ENCODE measurements at places on chromosomes 1 and 21.

GRCh38 chr21:45971616-45972352 lies 9.8 kb upstream of the COL6A1 start:
- DNase-seq = no peak

- no peak for DNase-seq
These were observed 94.2 kb downstream of the KCNK1 start for GRCh38 chr1:233707880-233708815.

- no peak for DNase-seq
These were observed 220.3 kb upstream of the FGGY start for GRCh38 chr1:59076612-59077011.

DNA sequence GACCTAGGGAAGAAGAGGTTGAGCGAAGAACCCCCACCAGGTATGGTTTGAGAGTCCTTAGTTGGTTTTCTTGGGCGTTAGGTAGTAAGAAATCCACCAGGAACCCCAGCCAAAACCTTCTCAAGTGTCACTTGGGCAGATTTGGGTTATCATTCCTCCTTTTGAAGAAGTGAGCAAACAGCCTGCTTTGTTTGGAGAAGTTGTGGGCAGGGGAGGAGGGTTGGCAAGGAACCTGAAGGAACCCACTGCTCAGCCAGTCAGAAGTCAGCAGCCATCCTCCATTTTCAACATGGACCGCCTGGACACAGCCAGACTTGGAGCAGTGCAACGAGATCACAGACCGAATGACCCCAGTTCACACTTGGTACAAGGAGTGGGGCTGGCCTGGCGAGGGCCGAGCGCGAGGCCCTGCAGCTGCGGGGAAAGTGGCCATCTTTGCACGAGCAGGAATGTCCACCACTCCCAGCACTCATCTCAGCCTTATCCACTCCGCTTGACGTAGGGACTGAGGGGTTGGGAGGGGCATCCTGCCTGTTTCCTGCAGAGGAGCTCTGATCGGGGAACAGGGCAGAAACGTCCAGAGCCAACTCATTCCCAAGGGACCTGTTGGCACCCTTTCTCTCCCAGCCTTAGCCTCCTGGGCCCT lies 7.2 kb downstream of the ADPRS start:
- no peak for DNase-seq

- DNase-seq = no peak
These were observed 5.0 kb downstream of the ACTN2 start for GRCh38 chr1:236691348-236691747.

GRCh38 chr1:92964998-92965397 lies 3.7 kb upstream of the DIPK1A start:
- no peak for DNase-seq

GRCh38 chr1:247376659-247377058 lies 39.3 kb upstream of the NLRP3 start:
- DNase-seq = no peak

DNA sequence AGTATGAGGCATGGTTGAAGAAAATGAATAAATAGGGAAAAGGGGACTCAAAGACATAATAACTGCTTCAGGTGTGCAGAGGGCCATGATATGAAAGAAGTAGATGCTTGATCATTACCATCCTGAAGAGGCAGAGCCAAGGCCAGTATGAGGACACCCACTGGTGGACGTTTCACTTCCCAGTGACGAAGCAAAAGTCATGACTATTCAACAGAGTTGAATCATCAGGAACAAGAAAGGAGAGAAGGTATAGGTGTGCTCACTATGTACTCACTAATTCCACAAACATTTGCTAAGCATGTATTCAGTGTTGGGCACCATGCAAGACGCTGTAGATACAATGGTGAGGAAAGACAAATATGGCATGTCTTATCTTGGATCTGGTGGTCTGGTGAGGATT lies 319.2 kb upstream of the RUNX1 start:
- DNase-seq = no peak

DNA sequence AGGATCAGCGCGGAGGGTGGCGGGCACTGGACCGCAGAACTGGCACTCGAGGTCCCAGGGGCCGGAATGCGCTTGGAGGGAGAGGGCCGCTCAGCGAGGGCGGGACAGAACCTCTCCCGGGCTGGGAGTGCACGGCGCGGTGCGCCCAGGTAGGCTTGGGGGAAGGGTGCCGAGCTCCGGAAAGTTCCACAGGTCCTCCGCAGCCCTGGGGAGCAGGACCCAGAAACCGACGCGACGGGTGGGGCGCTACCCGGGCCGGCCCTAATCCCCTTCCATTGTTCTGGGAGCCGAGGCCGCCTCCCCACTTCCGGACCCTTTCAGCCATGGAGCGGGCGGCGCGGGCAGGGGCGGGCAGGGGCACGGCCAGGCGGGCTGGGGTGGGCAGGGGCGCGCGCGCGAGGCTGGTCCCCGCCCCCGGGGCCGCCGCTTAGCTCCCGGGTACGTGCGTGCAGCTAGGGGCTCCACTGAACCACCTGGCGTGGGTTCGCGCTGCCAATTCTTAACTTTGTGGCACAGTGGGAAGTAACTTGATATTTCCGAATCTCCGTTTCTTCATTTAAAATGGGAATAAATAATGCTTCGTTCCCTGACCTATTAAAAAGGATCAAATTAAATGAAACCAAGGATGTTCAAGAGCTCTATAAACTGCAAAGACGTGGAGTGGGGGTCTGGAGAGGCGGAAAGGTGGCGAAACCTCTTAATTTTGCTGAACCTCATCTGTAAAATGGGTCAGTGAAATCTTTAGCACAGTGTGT lies 20.7 kb downstream of the LGR6 start:
- no peak for DNase-seq

DNA sequence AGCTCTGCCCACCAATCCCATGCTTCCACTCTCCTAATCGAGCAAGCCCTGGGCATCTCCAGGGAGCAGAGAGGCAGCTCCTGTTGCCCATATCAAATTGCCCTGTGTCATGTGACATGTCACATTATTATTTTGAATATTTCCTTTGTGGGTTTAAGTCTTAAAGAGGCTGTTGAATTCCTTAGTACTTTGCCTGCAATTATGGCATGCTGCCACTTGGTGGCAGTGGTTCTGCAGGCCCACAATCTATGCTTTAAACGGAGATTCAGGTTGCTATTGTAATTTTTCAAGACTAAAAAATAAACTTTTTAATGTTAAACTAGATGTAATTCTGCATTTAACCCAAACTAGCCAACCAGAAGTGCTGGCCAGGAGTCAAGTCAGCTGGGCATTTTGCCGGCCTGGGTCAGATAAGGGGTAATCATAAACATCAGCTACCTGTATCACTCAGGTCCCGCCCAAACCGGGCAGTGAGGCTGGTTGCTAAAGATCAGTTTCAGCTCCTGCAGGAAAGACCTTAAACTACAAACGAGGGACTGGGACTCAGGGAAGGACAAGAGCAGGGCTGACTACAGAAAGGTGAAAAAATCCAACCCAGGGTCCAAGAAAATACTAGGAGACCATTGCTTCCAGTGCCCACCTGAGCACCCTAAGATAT lies 37.3 kb upstream of the ARHGEF16 start:
- no peak for DNase-seq

DNA sequence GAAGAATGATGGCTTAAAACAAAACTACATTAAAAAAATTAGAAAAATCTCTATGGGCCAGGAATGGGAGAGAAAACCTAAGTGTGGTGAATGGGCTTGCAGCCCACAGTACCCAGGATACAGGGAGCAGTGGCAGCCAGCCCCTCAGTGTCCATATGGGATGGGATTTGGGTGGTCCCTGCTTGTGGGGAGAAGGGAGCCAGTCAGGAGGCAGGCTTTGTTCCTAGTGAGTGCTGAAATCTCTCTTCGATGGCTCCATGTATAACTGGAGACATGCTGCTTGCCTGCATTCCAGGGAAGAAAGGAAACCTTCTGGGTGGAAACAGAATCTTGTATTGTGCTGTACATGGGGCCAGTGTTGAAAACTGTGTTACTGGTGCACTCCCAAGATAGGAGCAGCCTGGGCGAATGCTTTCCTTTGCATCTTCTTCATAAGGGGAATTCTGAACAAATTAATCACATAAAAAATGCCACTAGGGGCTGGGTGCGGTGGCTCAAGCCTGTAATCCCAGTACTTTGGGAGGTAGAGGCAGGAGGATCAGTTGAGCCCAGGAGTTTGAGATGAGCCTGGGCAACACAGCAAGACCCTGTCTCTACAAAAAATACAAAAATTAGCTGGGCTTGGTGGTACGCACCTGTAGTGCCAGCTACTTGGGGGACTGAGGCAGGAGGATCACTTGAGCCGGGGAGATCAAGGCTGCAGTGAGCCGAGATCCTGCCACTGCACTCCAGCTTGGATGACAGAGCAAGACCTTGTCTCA lies 36.0 kb downstream of the PTPRU start:
- no peak for DNase-seq

GRCh38 chr1:245690156-245690690 lies 535.4 kb downstream of the KIF26B start:
- no peak for DNase-seq

GRCh38 chr1:42669936-42670335 lies 11.7 kb downstream of the PPIH start:
- DNase-seq = no peak

DNA sequence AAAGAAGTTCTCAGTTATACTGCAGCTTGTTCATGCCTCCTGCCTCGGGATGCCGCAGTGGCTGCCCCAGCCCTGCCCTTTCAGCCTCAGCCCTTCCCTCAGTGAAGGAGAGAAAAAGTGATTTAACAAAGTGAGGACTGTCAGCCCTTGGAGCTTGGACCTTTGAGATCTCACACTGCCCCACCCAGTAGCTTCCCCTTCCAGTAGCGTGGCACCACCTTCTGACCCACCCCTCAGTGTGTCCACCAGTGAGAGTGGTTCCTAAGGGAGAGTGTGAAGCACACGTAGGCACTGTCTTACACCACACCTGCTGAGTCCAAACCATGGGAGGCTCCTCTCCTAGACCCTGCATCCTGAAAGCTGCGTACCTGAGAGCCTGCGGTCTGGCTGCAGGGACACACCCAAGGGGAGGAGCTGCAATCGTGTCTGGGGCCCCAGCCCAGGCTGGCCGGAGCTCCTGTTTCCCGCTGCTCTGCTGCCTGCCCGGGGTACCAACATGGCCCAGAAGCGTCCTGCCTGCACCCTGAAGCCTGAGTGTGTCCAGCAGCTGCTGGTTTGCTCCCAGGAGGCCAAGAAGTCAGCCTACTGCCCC lies at the start of gene CDA:
CDA (plus strand) TSS at position 464 of the 592 bp plus-strand sequence; CDS start at position 497, 33 bp downstream.
- DNase-seq = peak; percentile 81

DNA sequence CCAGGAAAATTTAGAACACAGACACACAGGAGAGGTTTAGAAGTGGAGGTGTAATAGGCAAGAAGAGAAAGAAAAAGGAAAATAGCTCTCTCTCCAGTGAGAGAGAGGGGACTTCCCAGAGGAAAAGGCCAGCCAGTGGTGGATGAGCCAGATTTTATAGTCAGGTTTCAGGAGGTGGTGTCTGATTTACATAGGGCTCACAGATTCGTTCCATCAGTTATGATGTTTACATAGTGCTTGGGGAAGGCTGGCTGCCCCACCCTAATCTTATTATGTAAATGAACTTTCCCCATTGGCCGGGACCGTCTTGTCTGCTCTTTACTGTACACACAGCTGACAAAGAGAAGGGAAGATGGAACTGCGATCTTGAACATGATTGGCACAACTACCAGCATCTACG lies 797.3 kb downstream of the PLA2G4A start:
- no peak for DNase-seq

DNA sequence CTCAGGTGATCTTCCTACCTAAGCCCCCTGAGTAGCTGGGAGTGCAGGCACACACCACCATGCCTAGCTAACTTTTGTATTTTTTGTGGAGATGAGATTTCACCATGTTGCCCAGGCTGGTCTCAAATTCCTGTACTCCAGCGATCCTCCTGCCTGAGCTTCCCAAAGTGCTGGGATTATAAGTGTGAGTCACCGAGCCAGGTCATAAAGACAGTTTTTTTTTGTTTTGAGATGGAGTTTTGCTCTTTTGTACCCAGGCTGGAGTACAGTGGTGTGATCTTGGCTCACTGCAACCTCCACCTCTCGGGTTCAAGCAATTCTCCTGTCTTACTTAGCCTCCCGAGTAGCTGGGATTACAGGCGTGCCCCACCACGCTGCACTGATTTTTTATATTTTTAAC lies 42.1 kb downstream of the KIF1B start:
- peak; percentile 8 for DNase-seq

GRCh38 chr1:176733661-176734060 lies 270.7 kb downstream of the PAPPA2 start:
- DNase-seq = no peak
